ENCODE measurements at places on chromosomes 7 and 10. TPM values are rescaled to one million over a fixed set of nuclear protein-coding genes. Genes with fewer than 3 reads are reported as not detected.

- no peak for DNase-seq
Measured at GRCh38 chr10:49614242-49615198, 683 bp downstream of the CHAT start.

- no peak for DNase-seq
Measured at GRCh38 chr10:120744040-120744439, 107.1 kb upstream of the WDR11 start.

- no peak for DNase-seq
Measured at GRCh38 chr10:7449063-7449695, 38.3 kb upstream of the SFMBT2 start.

DNA sequence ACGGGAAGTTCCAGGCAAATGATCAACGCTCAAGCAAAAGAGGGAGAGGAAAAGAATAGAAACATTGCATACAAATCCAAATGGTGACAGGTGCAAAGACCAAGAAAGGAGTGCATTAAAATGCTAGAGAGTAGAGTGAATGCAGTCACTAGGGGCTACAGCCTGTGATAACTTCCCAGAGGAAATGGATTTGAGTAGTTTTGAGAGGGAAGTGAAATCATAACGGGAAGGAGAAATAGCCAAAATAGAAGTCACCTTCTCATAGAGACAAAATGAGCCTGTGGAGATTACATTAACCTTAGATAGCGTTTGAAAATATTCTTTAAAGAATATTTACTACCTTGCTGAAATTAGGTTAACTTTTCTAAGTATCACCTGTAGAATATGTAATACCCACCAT, 26.5 kb downstream of the NUP42 start:
- DNase-seq, result no peak

DNA sequence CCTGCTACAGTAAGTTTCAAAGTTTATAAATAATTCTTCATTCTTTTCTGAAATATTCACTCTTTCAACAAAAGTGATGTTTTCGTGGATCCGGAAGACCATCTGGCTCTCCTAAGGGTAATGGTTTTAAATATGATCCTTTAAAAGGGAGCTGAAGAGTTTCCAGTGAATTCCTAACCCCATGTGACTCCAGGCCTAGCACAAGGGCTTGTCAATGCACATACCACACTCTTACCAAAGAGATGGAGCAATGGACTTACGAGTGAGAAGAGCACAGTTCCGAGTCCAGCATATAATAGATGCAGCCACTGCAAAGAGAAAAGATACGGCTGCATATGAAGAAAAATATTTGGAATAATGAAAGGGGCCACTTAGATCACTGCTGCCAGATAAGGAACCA, 32.1 kb upstream of the GATAD1 start:
- DNase-seq, result no peak

The TRIM74 gene
- 8.3 TPM for total RNA-seq

The FAM20C gene
- 0.66 TPM for total RNA-seq
